ENCODE measurements at places on chromosomes 4 and X.

GRCh38 chrX:45681891-45682290 is 481.2 kb upstream of the DIPK2B start:
- DNase-seq = no peak

- DNase-seq = no peak
Measured at GRCh38 chrX:48569958-48570357, 4.3 kb upstream of the RBM3 start.

- DNase-seq = no peak
Measured at GRCh38 chrX:140712413-140713173, 3.0 kb downstream of the LINC00632 start.

- no peak for DNase-seq
Measured at GRCh38 chr4:107956011-107956410, 24.7 kb downstream of the CYP2U1 start.

- DNase-seq = no peak
Measured at GRCh38 chrX:56026815-56027214, 205.3 kb upstream of the KLF8 start.

DNA sequence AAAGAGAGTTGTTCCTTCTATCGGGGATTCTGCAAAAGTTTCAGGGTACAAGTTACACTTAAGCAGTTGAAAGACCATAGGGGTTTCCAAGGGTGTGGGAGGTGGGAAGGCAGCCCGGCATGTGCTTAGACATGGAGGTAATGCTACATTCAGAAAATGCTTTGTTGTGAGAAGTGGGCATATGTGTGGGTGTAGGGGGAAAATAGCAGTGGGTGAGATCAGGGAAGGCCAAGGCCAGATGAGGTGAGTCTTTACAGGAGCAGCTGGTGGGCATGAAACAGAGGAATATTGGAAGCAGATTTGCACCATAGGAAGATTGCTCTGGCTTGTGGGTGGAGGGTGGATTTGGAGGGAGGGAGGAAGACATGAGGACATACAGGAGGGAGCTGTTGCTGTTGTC is 8.3 kb downstream of the CYTL1 start:
- DNase-seq = no peak

GRCh38 chrX:64265265-64265664 is 34.9 kb upstream of the ASB12 start:
- DNase-seq = no peak

DNA sequence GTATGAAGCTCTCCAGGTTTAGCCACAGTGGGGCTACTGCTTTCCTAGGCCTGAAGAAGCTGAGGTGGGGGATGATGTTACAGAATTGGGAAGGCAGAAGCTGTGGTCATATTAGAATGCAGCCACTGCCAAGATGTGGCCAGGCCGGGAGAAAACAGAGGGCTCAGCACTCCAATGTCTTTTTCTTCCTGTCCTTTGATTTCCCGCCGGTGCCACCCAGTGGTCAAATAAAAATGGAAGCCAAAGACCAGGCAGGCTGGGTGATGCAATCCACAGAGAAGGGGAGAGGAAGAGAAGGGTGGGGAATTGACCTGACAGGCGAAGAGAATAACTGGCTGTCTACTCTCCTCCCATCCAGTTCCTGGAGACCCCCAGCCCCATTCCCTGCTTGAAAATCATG is 94.9 kb upstream of the SHISA3 start:
- DNase-seq = no peak

- no peak for DNase-seq
Measured at GRCh38 chr4:67996127-67996526, 32.8 kb upstream of the TMPRSS11A start.

All from stimulated activated CD4-positive, alpha-beta T cell treated with anti-CD3 and anti-CD28 coated beads, Interleukin-2, amount 100 ng/mL, for 4 hours (primary cell).